ENCODE measurements at places on chromosomes 2 and 18.

GRCh38 chr18:57362714-57363113 lies 10.4 kb downstream of the ST8SIA3 start:
- no peak for DNase-seq

GRCh38 chr2:73059106-73059505 lies 12.4 kb downstream of the SFXN5 start:
- no peak for DNase-seq

- no peak for DNase-seq
Observed at GRCh38 chr2:201235860-201236811, 24.2 kb upstream of the CASP8 start.

DNA sequence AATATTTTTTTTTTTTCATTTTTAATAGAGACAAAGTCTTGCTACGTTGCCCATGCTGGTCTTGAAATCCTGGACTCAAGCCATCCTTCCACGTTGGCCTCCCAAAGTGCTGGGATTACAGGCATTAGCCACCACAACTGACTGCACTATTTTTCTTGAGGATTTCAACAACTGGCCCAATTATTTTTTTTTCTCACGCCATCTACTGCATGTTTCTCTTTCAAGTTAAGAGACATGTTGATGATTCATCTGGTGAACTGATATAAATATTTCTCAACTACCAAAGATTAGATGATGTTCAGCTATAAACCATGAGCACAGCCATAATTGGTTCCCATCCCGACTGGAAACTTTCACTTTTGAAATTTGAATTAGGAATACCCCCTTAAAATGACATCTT lies 688.4 kb upstream of the SYT4 start:
- DNase-seq, result no peak

- no peak for DNase-seq
Observed at GRCh38 chr2:86199834-86200177, 549 bp downstream of the MRPL35 start.

- DNase-seq, result no peak
Observed at GRCh38 chr18:22207021-22207758, 37.8 kb downstream of the GATA6 start.

- no peak for DNase-seq
Observed at GRCh38 chr2:30136764-30137444, 9.9 kb upstream of the YPEL5 start.

DNA sequence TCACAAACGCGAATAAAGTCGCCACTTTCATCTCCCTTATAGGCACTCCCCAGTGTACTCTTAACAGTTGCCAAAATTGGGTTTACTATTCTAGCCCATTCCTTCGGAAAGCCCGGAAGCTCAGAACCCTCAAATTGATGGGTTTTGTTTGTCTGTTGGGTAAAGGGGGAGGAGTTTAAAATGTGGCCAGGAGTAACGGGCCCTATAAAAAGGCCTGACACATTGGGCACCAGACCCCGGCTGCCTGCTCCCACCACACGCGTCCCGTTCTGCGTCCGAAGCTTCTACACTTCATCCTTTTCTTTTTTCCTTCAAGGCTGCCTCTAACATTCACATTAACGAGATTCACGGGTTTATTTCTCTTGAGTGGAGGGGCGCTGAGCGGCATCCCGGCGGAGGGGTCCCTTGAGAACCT lies 837 bp downstream of the NHEJ1 start:
- no peak for DNase-seq

- no peak for DNase-seq
Observed at GRCh38 chr2:168328421-168328820, 81.0 kb upstream of the STK39 start.

- DNase-seq, result no peak
Observed at GRCh38 chr2:159617100-159617499, 752 bp upstream of the BAZ2B start.

- DNase-seq, result no peak
Observed at GRCh38 chr18:11830585-11830984, 20.6 kb upstream of the CHMP1B start.

DNA sequence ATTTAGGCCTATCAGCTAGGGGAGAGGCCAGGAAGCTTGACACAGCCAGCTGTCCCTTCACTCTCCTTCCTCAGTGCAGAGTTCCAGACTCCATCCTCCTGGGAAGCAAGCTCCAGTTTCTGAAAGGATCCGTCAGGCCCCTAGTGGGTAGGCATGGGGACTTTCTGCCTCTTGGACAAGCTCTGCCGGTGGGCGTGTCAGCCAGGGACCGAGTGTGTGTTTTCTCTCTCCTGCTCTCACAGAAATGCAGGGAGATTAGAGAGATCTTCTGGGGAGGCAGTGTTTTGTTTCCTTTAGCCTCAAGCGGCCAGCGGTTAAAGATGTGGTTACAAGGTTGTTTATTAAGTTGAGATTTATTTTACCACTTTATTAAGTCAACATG lies 29.9 kb upstream of the OTOS start:
- no peak for DNase-seq

GRCh38 chr2:128376241-128377041 lies 57.8 kb upstream of the HS6ST1 start:
- DNase-seq, result no peak

DNA sequence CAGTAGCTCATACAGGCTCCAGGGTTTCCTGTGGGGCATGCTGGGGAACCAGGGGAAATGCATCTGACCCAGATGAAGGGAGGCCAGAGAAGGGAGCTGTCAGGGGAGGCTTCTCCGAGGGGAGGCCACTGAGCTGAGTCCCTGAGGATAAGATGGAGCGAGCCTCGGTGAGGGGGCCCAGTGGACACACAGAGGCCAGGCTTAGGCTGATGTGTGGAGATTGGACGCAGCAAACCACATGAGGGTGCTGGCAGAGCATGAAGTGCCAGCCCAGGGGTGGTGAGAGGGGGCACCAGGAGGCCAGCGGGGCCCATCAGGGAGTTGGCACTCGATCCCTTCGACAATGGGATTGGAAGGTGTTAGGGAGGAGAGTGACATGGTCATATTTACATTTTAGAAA lies 235.0 kb downstream of the KLHL29 start:
- DNase-seq, result no peak

DNA sequence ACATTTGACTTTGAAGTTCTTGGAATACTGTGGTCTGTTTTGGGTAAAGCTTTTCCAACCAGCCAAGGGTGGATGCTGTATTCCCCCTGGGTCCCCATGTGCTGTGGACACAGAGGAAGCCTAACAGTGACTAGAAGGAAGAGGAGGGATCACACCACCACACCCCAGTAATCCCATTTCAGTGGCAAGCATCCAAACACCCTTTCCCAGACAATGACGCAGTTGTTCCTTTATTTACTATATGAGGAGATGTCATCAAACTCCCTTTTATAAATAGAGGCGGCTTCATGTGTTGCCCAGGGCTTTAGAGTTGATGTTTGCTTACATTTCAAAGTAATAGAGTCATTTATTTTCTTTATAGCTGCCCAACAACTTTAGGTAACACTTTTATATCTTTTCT lies 959.4 kb upstream of the GYPC start:
- DNase-seq, result no peak

DNA sequence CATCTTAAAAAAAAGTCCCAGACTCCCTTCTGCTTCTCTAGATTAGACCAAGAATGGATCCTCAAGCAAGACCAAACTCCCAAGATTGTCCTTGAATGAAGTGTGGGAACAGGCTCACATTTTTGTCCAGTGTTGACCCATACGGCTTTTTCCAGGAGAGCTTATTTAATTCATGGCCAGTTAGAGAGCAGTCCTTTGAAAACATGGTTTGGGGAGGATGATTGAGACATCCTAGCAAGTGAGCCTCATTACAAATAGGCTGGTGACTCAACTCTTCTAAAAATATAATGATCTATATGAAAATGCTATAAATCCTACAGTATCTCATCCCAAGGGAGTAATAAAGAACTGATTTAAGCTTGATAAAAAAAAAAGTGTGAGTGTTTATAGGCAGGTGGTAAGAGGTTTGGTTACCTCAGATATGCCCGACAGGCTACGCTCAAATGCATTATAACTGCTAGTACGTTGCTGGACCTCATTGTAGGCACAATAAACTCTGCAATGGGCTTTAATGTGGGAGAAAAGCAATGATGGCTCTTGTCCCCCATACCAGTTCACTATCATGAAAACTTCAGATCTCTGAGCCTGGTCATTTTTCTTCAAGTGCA lies 17.0 kb downstream of the ANKRD29 start:
- DNase-seq, result no peak

- no peak for DNase-seq
Observed at GRCh38 chr2:25369876-25370275, 28.2 kb upstream of the DNMT3A start.

GRCh38 chr2:132374961-132375360 lies 41.6 kb upstream of the GPR39 start:
- no peak for DNase-seq

- no peak for DNase-seq
Observed at GRCh38 chr18:53686965-53687364, 537.5 kb downstream of the MBD2 start.

GRCh38 chr2:57806449-57806968 lies 240.1 kb upstream of the VRK2 start:
- DNase-seq, result no peak

GRCh38 chr18:73023975-73024374 lies 156.2 kb upstream of the NETO1 start:
- no peak for DNase-seq

GRCh38 chr2:68319398-68320117 lies at the start of gene CNRIP1:
Gene CNRIP1, minus strand, starts transcription at chr2:68319949. Its CDS starts 549 bp downstream, at chr2:68319400.
- DNase-seq, result no peak

DNA sequence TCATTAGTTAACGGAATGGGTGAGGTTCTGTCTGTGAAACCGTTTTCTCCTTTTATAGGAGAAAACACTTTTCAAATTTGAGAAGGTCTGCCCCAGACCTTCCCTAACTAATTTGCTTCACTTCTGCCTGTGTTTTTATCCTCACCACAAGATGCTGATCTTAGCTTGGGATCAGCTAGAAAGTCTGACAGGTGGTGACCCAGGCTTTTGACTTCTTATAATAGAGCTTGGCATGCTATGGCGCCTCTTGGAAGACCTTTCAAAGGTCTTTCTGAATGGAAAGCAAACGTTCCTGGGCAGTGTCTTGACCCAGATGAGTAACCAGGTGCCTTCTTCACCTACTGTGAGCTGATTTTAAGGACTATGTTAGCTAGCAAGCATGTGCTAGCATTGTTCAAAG lies 91.4 kb downstream of the LYPD6 start:
- no peak for DNase-seq

DNA sequence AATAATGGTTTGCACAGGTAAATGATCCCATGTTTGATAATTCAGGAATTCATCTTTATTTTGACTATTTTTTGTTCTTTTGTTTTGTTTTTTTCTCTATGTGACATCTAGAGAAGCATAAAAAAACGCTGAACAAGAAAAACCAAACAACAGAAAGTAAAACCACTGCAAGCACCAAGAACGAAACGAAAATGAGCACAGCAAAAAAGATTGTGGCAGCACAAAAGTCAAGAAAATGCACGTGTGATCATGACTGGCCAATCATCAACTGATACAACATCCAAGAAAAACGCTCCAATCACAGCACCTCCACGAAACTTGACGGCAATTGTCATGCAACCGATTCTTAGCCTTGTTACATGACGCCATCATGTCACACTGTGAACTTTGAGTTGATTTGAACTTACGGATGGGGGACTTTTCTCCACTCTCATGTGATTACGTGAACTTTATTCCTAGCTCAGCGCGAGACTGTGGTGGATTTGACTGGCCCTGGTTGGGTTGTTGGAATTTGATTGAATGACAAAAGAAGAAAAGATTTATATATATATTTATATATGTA lies 318.7 kb downstream of the CELF4 start:
- DNase-seq, result no peak

DNA sequence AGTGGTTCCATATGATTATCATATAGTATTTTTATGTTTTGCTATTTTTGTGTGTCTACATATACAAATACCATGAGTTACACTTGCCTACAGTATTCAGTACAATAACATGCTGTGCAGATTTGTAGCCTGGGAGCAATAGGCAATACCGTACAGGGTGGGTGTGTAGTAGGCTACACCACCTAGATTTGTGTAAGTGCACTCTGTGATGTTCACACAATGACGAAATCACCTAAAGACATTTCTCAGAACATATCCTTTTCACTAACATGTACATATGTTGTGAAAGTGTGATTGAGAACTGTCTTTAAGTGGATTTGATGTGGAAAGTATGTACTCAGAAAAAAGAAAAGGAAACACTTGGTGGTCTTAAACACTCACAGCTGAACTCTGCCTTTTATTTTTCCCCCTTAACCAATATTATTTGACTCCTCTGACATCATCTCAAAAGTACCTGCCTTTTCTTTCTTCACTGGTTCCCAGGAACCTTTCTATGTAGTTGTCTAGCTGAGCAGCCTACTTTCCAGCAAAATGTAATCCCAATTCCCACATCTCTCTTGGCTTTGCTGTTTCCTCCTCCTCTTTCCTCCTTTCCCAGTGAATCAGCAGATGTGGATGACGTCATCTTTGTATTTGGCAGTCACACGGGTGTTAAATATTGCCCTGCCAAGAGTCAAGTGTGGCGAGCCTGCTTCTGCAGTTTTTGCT lies 47.7 kb downstream of the OSBPL6 start:
- DNase-seq, result no peak

DNA sequence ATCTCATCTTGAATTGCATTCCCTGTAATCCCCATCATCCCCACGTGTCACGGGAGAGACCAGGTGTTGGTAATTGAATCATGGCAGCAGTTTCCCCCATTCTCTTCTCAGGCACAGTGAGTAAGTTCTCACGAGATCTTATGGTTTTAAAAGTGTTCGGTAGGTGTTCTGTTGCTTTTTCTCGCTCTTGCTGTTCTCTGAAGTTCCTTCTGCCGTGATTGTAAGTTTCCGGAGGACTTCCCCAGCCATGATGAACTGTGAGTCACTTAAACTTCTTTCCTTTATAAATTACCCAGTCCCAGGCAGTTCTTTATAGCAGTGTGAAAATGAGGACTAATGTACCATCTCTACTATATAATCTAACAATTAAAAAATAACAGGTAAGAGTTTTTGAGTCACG lies 409.9 kb upstream of the NRXN1 start:
- no peak for DNase-seq

DNA sequence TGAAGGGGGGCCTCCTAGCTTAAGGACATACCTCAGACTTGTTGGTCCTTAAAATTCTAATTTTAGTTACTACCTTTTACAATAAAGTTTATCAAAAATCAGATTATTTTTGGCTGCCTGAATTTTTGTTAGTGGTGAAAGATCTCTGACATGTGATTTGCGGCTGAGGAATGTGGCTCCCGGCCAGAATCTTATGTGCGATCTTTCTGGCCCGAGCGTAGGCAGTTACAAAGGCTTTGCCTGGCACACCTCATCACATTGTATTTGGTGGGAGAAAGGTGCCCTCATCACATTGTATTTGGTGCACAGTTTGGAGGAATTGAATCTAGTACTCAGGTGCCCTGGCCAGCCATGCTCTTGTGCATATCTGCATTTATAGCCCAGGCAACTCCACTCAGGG lies 289.1 kb downstream of the GULP1 start:
- no peak for DNase-seq

GRCh38 chr2:214310319-214310718 lies 100.5 kb upstream of the VWC2L start:
- DNase-seq, result no peak

- DNase-seq, result no peak
Observed at GRCh38 chr2:185404578-185404977, 334.0 kb upstream of the FSIP2 start.

DNA sequence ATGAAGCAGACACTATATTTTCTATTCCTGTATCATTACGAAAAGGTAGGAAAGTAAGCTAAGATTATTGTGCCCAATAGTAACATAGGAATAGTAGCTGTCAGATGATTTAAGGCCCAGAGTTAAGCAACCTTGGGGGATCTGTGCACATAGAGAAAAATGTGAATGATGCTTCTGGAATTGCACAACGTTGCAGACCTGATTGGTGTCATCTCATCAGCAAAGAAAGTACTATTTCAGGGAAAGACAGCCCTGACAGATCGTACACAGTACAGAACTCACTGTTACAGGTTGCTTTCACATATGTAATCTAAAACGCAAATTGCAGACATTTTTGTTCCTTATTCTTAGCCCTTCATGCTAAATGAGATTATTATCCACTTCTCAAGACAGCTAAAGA lies 535.9 kb downstream of the TRIB2 start:
- DNase-seq, result no peak
